HuH-7.5 (cell line): ENCODE measurements at places on chromosomes 1 and 21.
A peak's percentile ranks its signal among the peaks of the same experiment; 100 is the strongest.

DNA sequence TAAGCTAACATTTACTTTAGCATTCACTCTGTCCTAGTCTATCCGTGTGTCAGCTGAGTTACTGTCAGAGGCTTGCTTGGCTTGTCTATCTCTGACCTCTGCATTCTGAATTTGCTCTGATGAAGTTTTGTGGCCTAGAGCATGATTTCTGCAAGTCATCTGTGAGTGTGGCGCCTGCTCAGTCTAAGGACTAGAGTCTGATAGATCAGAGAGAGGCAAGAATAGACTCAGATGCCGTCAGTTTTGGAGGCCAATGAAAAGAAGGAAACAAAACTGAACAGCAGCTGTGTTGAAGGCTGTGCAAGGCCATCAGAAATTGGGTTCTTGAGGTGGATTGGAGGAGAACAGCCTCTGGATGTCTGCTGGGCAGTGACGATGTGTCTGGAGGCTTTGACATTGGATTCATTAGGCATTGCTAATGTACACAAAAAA, 573.1 kb downstream of the USP25 start:
- DNase-seq = peak; percentile 6

- no peak for DNase-seq
These were observed 9.9 kb downstream of the NPHP4 start for GRCh38 chr1:5982276-5982675.

DNA sequence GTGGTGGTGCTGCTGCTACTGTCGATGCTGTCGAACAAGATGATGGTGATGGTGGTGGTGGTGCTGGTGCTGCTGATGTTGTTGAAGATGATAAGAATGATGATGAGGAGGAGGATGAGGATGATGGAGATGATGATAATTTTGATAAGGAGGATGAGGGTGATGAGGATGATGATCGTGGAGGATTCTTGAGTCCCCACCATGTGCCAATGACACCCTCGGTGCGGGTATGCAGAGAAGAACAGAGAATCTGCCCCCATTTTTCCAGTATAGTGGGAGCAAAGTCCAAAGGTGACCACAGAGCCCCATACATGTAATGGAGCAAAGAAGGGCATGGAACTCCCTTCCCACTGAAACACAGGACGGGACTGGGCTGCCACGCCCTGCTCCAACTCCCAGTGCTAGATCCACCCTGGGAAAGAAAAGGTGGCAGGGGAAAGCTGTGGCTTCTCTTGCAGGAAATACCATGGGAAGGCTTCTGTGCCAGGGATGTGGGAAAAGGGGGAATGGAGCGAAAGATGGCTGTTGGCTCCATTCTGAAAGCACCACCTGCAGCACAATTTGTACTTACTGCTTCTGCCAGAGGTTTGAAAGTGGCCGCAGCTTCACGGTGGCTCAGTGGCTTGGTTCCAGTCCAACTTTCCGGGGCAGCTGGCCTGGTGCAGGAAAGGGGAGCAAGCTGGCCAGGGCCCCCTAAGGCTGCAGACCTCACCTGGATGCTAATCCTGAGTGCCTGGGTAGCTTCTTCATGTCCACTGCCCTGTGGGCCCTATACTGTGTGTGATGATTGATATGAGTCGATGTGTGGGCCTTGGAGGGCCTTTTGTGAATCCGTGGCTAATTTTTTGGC, 387.2 kb upstream of the VAMP3 start:
- no peak for DNase-seq

- no peak for DNase-seq
These were observed 20.5 kb upstream of the XPR1 start for GRCh38 chr1:180611016-180611930.

- DNase-seq = peak; percentile 73
These were observed 1.5 kb downstream of the RPS6KA1 start for GRCh38 chr1:26530895-26531598.

DNA sequence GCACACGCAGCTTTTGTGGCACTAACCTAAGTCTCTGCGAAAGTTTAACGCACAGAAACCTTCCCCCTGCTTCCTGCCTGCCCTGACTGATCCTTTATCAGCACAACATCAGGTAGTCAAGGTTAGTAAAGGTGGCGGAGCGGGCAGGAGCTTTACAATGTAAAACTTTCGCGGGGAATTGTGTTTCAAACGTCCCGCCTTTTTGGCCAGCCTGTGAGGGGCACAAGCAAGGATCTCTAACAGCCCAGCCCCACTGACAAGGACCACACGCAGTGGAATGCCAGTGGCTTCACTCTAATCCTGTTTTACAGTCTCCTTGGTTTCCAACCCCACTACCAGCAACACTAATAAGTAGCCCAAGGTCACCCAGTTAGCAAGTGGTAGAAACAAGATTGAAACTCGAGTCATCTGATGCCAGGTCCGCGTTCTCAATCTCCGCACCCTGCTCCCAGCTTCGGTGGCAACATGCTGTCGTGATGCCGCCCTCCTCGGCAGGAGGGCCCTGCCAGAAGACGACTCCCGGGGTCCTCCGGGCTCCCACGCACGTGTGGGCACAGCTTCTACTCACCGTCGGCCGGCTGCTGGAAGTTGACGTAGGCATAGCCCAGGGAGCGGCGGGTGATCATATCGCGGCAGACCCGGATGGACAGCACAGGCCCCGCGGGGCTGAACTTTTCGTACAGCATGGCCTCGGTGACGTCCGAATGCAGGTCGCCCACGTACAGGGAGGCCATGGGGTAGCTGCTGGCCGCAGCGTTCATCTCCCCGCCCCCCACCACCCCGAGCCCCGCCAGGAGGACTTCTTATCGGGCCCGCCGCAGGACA, 1.2 kb downstream of the PABPC4 start:
- DNase-seq = no peak

GRCh38 chr1:22318279-22318981, 133.2 kb upstream of the ZBTB40 start:
- DNase-seq = no peak

GRCh38 chr1:152034654-152035538, 1.9 kb downstream of the S100A11 start:
- peak; percentile 66 for DNase-seq

- no peak for DNase-seq
These were observed 19.0 kb upstream of the ARF1 start for GRCh38 chr1:228063251-228064191.

DNA sequence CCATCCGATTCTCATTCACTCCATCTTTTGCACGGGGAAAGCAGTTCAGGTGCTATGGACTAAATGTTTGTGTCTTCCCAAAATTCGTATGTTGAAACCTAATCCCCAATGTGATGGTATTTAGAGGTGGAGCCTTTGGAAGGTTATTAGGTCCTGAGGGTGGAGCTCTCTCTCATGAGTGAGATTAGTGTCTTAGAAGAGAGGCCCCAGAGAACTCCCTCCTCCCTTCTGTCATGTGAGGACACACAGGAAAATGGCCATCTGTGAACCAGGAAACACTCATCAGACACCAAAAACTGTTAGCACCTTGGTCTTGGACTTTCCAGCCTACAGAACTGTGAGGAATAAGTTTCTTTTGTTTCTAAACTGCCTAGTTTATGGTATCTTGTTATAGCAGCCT, 15.8 kb upstream of the CCDC190 start:
- no peak for DNase-seq

GRCh38 chr1:61556631-61557030, 168.3 kb downstream of the TM2D1 start:
- DNase-seq = no peak

GRCh38 chr1:109083501-109083900, 7.1 kb upstream of the TMEM167B start:
- DNase-seq = no peak

DNA sequence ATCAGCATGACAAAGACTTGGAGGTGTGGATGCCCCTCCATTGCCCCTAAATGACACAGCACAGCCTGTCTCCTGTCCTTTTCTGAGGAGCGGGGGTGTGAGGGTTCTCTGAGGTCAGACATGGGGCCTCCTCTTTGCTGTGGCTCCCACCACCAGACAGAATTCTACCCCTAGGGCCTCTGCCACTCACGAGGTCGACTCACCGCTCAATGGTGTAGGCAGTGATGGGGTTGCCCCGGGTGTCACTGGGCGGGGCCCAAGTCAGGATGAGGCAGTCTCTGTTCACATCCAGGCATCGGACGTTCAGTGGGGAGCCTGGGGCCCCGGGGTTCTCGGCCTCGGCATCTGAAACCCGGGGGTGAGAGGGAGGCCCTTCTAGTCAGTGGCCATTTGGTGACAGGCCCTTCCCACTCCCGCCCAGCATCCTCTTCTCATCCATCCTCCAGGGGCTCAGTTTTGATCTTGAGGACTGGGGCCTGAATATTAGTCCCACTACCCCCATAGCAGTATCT, 19.9 kb downstream of the MYOM3 start:
- no peak for DNase-seq

GRCh38 chr21:37214952-37215351, 52.2 kb downstream of the VPS26C start:
- no peak for DNase-seq

- DNase-seq = no peak
These were observed 31.6 kb downstream of the IGSF5 start for GRCh38 chr21:39776589-39776988.

- DNase-seq = no peak
These were observed 4.4 kb downstream of the AK2 start for GRCh38 chr1:33032126-33032869.

DNA sequence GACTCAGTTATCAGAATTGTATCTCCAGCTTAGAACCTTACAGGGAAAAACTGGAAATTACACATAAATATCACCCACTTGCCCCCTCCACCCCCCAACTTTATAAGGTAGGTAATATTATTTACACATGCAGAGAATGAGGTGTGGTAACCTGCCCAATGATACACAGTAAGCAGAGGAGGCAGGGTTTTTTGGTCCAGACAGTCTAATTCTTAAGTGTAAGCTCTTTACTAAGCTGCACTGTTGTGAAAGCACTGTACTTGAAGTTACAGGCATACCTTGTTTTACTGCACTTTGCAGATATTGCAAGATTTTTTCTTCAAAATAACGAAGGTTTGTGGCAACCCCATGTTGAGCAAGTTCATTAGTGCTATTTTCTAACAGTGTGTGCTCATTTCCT, 24.8 kb upstream of the MYOCOS start:
- DNase-seq = no peak

DNA sequence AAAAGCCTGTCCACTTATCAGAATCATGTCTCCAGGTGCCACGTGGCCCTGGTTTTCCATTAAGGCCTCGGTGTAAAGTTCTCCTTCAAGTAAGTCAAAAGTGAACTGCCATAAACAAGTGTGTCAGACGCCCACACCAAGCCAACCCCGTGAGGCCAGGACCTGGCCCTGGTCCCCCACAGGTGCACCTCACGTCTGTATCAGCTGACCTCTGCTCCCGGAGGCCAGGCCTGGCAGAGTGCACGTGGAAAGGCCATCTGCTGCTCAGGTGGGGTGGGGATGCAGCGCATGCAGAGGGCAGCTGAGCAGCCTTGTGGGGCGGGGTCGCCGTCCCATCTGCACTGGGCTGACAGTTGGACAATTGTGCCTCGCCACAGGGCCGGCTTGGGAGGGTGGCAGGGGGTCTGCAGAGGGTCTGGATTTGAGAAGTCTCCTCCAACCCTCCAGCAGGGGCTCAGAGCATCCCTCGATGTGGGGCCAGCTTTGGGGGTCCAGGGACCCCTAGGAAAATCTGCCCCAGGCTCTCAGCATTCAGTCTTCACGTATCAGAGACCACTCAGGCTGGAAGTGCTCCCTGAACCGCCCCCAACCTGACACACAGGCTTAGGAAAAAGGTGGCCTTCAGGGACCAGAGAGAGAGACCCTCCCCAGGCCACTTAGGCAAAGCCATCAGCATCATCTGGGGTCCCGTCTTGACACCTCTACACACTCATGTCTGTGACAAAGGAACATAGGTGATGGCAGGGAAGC, 3.0 kb downstream of the SLC19A1 start:
- DNase-seq = no peak

- DNase-seq = no peak
These were observed 24.8 kb upstream of the SLFNL1 start for GRCh38 chr1:41046347-41046775.

DNA sequence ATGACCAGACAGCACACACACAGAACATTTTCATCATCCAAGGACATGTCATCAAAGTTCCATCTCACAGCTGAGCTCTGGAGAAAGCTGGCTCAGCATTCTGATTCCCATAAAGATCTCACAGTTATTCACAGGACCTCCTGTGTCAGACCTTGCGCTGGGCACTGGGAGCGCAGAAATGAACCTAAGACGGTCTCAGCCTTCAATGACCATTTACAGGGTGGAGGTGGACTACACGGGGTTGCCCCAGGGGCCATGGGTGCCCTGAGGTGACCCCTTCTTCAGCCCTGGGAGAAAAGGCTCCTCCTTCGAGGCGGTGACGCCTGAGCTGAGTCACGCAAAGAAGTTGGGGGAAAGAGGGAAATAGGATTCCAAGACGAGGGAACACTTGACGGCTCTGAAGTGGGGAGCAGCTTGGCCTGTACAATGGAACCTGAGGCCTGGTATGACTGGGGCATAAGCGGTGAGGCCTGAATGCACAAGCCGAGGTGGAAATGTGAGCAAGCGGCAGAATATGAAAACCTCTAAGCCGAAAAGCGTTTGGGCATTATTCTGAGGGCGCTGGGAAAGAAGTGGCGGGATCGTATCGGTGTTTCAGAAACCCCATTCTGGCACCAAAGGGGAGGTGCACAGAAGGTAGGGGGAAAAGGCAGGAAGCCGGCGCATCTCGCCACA, 797 bp downstream of the CC2D1B start:
- DNase-seq = peak; percentile 53
